ENCODE measurements at places on chromosomes 5 and 9.

DNA sequence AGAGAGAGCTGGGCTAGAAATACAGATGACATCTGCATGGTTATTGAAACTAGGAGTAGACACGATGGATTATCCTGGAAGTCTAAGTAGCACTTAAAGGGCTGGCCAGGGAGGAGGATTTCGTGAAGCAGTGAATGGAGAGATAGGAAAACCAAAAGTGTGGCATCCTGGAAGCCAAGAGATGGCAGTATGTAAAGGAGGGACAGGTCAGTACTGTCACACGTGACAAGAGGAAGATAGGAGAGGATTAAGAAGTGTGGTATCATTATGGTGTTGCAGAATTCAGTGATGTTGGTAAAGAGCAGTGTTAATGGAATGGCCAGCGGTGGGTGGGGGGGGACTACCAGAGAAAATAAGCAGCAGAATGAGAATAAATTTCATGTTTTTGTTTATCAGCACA, 11.7 kb downstream of the RAD23B start:
- no peak for DNase-seq

GRCh38 chr5:88825584-88826315, 57.2 kb downstream of the MEF2C start:
- no peak for DNase-seq

GRCh38 chr9:5893591-5894236, 3.0 kb downstream of the MLANA start:
- no peak for DNase-seq

DNA sequence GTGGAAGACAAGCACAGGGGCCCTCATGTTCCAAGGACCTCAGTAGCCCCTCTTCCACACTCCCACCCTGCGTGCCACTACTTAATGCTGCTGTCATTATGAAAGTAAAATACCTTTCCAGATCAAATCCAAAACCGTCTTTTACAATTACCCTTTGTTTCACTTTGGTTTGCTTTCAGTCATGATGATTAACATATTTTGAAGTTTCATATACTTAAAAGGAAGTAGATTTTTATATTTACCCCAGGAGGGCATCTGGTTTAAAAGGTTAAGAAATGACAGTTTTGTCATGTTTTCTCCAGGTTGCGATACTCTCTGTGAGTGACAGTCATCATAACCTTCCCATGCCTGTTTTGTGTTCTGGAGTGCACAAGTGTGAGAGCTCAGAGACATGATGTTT, 13.5 kb upstream of the MAP1B start:
- no peak for DNase-seq

DNA sequence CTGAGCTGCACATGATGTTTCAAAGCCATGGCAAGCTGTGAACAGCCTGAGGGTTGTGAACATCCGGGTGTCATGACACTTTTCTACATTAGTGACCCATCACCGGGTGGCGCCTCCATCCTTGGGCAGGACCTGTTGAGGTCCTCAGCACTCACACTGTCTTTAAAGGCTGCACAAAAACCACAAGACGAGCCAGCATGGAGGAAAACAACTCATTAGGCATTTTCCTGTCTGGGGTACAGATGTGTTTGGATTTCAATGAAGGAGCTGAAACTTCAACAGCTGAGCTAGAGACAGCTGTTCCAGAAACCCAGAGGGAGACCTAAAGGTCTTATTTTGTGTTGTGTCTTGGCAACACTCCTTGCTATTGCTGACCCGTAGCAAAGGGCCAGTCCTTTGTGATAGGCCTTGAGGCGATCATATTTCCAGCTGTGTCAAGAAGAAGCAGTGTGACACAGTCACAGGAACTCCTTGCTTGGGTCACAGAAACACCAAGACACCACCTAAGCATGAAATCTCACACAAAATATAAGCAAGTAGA, 151.8 kb upstream of the VLDLR start:
- no peak for DNase-seq

- DNase-seq = no peak
Observed at GRCh38 chr5:62083247-62083646, 222.8 kb upstream of the KIF2A start.

DNA sequence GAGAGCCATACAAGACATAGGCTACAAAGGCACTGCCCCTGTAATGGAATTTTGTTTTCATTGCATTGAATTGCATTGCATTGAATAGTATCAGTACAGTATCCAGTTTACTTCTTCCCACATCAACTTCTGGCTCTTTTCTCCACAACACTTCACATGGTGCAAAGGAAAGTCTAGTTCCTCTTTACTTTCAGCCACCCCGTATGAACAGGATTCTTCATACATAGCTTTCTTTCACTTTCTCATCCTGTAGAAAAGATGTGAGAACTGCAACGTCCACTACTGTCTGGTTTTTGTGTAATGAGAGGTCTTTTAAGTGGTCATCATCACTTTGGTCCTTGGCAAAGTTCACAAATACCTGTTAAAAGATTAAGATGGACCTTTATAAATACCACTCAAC, 20.2 kb downstream of the NIPSNAP3B start:
- no peak for DNase-seq

DNA sequence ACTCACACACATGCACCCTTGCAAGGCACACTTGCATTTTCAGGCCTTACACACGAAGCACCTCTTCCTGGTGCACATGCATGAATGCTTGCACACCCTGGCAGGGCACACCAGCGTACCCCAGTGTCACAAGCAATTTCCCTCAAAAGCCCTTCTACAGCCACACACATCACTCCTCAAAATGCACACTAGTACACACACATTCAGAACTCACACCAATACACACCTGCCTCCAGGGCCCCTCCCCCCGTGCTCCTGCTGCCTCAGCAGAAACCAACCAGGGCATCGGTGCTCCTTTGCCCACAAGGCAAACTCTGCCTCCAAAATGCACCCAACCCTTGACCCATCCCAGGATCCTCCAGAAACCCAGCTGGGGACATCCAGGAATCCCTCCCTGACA, 1.2 kb downstream of the CAMK2A start:
- no peak for DNase-seq

GRCh38 chr5:172216345-172216744, 22.4 kb downstream of the EFCAB9 start:
- DNase-seq = no peak

DNA sequence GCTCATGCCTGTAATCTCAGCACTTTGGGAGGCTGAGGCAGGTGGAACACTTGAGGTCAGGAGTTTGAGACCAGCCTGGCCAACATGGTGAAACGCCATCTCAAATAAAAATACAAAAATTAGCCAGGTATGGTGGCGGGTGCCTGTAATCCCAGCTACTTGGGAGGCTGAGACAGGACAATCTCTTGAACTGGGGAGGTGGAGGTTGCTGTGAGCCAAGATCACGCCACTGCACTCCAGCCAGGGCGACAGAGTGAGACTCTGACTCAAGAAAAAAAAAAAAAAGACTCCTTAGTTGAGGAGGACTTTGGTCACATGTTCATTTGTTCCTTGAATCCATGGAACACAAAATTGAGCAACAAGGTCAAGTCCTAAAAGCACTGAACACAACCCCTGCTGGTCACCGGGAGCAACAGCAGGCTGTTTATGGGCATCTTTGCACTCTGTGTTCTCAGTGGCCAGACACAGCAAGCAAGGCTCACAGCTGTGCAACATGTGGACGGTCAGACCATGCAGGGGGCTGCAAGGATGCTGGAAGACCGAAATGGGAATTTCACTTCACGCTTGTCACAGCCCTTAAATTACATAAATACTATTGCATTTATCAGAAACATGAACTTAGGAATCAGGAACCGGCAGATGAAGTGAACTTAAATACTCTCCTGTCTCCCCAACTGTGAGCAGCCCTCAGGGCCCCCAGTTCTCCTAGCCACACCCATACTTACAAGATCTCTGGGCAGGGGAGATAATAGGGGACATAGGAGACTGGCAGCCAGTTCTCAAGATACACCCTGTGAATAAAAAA, 2.8 kb downstream of the GBGT1 start:
- DNase-seq = peak; percentile 36

DNA sequence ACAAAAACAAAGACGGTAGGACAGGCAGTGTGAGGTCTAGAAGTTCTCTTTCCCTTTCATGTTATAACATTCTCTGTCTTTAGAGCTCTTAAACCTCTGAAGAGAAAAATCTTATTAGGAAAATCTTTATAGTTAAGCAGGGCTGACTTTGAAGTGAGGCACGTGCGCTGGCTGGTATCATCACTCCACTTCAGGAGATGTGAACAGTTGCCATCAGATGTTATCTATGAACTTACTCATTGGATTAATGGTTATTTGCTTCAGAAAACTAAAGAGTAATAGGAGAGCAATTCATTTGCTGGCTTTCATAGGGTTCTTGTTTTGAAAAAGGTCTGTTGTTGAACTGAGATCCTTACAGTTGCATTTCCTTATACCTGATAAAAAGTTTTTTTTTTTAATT, 25.7 kb downstream of the LRRTM2 start:
- no peak for DNase-seq

DNA sequence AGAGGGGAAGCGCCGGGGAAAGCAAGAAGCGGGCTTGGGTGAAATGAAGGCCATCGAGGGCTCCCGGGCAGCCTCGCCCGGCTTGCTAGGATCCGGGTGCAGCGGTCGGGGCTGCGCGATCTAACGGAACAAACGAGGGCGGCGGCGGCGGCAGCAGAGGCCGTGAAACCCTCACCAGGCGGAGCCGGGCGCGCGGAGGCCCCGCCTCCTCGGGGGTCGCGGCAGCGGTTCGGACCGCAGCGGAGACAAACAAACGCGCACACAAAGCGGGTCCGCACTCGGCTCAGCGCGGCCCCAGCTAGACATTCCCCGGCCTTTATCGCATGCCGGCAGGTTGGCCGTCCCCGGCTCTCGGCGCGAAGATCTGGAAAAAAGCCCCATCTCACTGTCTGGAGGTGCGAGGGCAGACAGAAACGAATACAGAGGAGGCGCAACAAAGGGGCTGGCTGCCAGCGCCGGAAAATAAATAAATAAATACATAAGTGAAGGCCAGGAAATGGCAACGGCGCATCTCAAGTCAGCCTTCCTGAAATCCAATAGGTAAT, 10.5 kb upstream of the TRIM36 start:
- no peak for DNase-seq

- no peak for DNase-seq
Observed at GRCh38 chr5:56160723-56161438, 72.2 kb downstream of the ANKRD55 start.

- DNase-seq = no peak
Observed at GRCh38 chr5:113224605-113225065, 210.2 kb downstream of the TSSK1B start.

DNA sequence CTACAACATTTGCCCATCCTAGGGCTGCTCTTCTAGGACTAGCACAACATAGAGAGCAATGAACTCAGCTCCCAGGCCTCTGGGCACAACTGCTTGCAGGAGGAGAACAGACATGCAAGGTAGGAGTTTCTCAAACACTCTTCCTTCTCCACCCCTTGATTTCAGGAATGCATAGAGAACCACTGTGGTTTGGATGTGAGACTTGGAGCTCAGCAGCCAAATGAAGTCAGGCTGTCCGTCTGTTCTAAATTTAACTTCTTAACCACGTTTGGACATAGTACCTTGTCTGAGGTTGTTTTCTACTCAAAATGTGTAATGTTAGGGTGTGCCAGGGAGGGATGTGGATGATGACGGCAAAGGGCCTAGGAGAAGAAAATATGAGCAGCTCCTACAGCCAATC, 515.1 kb upstream of the TNC start:
- DNase-seq = no peak

DNA sequence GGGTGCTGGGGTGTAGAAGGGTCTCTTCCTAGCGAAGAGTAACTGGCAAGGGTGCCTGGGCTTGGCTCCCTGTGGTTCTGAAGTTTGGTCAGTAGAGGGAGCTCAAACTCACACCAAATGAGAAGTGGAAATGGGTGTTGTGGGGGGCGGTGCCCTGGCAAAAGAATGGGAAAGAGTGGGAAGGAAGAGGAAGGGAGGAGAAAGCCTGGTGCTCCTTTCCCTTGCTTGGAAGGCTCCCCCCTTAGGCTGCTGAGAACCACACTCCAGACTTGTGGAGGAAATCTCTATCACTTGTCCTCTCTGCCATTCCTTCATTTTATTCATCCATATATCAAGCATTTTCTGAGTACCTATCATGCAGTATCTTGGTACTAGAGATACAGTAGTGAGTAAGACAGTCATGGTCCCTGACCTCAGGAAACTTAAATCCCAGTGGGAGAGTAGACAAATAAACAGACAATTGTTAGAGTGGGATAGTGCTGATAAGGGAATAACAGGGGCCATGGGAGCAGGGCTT, 13.0 kb downstream of the SLC4A9 start:
- DNase-seq = peak; percentile 57

GRCh38 chr5:177142098-177142611, 8.6 kb downstream of the NSD1 start:
- DNase-seq = no peak

- no peak for DNase-seq
Observed at GRCh38 chr5:14114615-14115251, 28.4 kb upstream of the TRIO start.

DNA sequence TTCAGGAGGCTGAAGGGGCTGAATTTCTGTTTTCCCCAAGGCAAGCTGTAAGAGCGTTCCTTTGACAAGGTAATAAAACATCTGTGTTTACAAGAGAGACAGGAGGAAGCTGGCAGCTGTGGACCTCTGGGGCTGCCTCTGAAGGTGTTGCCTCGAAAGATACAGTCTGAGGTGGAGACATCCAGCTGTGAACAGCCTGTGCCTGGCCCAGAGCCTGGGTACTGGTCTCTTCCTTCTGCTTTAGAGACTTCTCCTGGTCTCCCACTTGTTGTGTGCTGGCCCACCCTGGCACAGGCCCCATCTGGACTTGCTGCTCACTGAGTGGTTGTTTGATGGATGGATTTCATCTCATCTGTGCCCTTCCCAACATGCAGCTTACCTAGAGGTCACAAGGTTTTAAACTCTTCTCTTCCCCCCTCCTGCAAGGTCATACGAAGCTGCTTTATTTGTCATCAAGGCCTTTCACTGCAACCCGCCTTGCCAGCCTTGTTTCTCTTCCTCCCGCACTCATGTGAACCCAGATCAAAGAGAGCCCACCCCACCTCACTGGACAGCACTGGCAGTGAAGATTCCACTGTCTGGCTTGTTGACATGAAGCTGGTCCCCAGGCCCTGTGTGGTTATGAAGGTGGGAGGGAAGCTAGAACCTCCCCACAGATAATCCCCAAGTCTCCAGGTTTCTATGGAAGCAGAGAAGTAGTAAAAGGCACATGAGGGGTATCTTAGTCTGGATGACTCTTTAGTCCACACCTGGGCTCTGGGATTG, 35.0 kb upstream of the ALDH1B1 start:
- no peak for DNase-seq

DNA sequence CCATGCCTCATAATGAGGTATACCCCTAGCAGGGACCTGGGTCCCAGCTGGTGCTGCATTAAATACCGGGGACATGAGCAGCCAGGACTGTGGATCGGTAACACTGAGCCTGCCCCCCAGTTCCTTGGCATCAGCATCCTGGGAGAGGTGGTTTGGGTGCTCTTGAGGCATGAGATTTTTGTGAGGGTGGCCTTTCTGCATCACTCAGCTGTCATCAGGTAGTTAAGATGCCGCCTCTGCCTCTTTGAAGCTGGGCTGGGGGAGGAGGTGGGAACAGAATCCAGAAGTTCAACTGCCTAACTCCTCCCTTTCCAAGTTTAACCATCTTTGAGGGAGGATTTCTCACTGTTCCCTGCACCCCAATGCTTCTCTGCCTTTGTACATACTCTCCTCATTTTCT, 112.7 kb downstream of the PDZD2 start:
- DNase-seq = no peak
